ENCODE measurements at places on chromosomes 11 and 22.

GRCh38 chr22:25772288-25772687 lies 30.3 kb downstream of the MYO18B start:
- no peak for DNase-seq

- no peak for DNase-seq
Measured at GRCh38 chr11:131185915-131186314, 184.5 kb upstream of the NTM start.

DNA sequence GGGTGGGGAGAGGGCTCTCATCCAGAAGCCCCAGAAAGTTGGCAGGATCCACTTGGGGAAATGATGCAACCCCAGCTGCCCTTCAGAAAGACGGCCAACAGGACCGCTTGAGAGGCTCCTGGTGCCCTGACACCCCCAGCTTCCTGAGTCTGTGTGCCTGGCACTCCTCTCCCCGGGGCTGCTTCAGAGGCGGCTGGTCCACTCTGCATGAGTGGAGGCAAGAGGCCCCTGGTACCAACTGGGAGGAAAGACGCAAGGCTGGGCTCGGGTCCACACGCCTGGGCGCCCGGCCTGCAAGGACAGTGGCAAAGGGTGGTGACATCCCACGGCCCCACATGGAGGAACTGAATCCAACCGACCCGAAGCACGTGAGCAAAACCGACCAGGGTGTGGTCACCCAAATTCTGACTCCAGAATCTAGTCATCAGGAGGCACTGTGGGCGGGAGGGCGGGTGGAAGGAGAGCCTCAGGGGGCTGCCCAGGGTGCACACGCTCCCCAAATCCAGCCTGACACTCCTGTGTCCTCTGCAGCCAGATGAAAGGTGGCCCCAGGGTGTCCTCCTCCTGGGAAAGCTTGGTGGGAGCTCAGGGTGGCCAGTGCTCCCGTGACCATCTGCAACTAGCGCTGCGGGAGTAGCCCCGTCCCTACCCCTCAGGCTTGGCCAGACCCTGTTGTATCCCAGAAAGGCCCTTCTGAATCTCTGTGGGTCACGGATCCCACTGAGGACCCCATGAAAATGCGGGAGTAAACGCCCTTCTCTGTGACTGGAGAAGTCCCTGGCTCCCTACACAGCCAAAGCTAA lies 3.7 kb downstream of the RNH1 start:
- peak; percentile 38 for DNase-seq

- peak; percentile 25 for DNase-seq
Measured at GRCh38 chr11:109241988-109242536, 179.9 kb upstream of the C11orf87 start.

DNA sequence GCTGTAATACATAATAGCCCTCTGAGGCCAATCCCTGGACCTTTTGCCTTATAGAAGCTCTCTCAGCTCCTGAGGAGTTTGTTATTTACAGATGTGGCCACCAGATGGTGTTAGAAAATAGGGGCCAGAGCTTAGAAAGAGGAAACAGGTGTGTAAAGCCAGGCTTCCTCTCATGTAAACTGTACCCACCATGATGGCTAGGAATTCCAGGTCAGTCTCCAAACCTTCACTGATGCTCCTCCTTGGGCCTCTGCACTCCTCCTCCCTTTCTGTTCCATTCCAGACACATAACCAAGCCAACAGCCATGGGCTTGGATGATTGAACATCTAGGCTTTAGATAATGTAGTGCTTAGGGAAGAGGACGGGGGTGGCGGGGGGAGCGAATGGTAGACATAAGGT lies 39.7 kb downstream of the USP35 start:
- DNase-seq, result peak; percentile 60

GRCh38 chr11:131392528-131393255 lies 22.3 kb downstream of the NTM start:
- peak; percentile 28 for DNase-seq

GRCh38 chr11:117189191-117189940 lies 9.8 kb upstream of the TAGLN start:
- no peak for DNase-seq

GRCh38 chr11:73473252-73473651 lies 97.1 kb downstream of the RELT start:
- no peak for DNase-seq

GRCh38 chr11:133810766-133811165 lies 34.5 kb downstream of the SPATA19 start:
- DNase-seq, result no peak

- DNase-seq, result no peak
Measured at GRCh38 chr22:26800858-26801257, 143.5 kb downstream of the MIAT start.

DNA sequence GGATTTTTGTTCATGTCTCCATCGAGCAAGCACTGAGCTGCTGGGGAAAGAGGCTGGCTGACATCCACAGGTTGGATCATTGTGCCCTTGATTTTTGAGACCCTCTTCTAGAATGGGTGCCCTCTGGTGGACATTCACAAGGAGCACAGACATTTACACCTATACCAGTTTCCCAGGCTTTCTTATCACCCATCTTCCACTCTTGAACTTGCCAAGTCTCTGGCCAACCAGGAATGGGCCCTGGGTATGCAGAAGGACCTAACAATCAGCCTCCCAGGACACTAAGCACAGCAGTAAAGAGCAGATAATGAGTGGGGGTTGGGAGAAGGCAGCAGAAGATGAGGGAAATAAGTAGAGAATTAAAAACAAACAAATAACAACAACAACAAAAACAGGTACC lies 5.7 kb upstream of the INTS4 start:
- peak; percentile 74 for DNase-seq
